ENCODE measurements at places on chromosomes 6 and 20. TPM values are rescaled to one million over a fixed set of nuclear protein-coding genes. Genes with fewer than 3 reads are reported as not detected.
A peak's percentile ranks its signal among the peaks of the same experiment; 100 is the strongest.

DNA sequence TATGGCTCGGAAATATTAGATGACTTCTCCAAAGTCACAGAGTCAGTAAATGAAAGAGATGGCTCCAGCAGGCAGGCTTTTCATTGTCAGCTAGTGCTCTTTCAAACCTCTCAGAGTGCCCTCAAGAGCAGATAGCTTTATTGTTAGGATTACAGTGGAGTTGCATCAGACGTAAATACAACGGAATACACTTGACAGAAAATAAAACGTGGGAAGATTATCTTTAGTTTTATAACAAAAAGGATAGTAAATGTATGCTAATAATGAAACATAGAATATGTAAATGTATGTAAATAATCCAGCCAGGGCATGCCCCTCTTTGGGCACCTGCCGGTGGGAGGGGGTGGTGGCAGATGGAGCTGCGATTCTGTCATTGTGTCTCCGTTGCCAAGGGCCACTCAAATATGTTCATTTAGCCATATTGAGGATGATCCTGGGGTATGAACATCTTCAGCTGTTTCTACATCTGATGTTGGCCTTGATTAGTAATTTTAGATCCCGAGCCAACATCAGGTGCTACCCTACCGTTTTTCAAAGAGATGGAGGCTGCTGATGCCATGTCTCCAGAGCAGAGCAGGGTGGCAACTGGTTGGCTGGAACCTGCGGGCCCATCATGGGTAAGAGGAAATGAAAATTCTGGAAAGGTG is 358.3 kb upstream of the SULF2 start:
- no peak for DNase-seq

DNA sequence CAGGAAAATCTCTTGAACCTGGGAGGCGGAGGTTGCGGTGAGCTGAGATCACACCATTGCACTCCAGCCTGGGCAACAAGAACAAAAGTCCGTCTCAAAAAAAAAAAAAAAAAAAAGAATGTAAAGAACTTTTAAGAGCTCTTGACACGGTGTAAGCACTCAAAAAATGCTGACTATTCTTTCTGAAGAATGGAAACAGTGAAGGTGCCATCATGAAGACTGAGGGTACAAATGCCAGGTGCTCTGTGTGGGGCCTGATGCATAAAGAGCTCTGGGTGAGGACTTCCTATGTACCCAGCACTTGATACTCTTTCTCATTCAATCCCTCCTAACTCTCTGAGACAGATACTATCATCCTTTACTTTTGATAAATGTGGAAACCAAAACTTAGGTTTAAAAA is 45.0 kb upstream of the ENPP5 start:
- DNase-seq: no peak

TRAM2 gene
- 50.8 TPM for polyA plus RNA-seq

DNA sequence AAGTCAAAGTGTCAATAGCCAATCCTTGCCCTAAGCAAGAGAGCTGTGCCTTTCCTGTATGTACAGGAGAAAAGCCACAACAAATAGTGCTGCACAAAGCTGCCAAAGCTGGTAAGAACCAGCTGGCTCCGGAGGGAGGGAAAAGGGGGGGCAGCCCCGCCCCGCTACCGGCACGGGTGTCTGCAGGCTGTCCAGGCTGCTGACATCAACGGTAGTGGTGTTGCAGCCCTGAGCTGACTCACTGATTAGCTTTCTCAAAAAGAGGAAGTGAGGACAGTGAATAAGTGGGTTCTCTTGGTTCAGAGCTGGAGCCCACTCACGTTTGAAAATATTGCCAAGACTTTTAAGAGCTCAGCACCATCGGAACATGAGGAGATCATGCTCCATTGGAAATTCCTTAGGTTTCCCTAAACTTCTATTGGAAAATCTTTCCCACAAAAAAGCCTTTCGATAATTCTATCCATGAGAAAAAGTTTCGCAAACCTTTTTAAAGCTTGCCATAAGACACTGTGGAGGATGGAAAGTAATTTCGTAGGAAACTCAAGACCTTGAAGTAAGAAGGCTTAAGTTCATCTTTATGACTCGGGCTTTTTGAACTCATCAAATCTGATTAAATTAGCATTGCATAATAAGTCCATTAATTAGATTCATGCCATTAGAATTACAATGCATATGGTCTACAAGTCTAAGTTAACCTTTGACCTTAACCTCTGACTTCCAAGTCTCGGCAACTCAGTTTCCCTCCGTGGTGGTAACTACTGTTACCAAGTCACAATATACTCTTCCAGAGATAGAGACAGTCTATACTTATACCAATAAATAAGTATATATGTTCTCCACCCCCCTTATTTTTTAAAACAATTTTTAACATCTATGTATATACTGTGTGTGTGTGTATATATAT is 67.0 kb downstream of the TNFRSF21 start:
- peak; percentile 65 for DNase-seq

GRCh38 chr20:617934-618690 is 8.0 kb upstream of the TCF15 start:
- no peak for DNase-seq

GRCh38 chr6:134593442-134593841 is 275.5 kb upstream of the SGK1 start:
- no peak for DNase-seq

MTFR2 gene
- 1.9 TPM for polyA plus RNA-seq

DNA sequence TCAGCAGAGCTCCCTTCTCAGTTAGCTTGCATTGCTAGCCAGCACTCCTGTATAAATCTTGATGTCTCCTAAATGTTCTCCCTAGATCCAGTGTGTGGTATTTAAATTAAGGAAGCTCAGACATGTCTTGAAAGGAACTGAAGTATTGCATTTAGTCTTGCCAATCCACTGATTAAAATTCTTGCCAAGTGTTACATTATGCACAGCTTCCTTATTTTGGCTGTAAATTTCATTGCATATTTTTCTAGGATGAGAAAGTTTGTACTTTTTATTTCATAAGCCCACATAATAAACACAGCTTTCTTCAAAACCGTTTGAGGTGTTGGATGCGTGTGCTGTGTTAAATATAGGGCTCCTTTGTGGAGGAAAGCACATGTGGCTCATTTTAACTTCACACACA is 329.8 kb upstream of the FLRT3 start:
- no peak for DNase-seq

GRCh38 chr20:21266191-21266536 is 37.0 kb upstream of the XRN2 start:
- DNase-seq: no peak

DNA sequence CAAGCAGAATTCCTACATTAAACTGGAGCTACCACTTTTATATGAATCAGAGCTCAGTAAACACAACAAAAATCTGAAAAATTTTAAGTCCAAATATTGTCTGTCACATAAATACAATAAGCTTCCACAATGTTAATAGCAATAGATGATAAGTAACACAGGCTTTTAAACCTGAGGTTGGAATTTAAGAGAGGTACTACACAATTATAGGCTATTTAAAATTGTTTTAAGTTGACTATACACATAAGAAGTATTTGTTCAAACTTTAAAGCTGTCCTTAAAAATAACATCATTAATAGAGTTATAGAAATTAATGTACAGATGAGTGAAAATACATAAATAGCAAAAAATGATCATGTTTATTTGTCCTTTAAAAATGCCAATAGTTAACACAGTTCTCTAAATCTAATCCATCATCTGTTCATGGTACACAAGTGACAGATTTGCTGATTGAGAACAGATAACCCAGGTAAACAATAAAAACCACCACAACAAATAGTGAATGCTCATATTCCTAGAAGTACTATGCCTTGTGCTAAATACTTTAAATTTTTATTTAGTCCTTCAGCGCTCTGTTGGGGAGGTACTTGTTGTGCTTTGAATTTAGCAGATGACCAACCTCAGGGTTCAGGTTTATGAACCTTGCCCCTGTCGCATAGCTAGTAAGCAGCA is 382.3 kb upstream of the ID4 start:
- no peak for DNase-seq

- DNase-seq: no peak
These were observed 43.6 kb upstream of the NKX2-2 start for GRCh38 chr20:21557241-21558020.

DNA sequence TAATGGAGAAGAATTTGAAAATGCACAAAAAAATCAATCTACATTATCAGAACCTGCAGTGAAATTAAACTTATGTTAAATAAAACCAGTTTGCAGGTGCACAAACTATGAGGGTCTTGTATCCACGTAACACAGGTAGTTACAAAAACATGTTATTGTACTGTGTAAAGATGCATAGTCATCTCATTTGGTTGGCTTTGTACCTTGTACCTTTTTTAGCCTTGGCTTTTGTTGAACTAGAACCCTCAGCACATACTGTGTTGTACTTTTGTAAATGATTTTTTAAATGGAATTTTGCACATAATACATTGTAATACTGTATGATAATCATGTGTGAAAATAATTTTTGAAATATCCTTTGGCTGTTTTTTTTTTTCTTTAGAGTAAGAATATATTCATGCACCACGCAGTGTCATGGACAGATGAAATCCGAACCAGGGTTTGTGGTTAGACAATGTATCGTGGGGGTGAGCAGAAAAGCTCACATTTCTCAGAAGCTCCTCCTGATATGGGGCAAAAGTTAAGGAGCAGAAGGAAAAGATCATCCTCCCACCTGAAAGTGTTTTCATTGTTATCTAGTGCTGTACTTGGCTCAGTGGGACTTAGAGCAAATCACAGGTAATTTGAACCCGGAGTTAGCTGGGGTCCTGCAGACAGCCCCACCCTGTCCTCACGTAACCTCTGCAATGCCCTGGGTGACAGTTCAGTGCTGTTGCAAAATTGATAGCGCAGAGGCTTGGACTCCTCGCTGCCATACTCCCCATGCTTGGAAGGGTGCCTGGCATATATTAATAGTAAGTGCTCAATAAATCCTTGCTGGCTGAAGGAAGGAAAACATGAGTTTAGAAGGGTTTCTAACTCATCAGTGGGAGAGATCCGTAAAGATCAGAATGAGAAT is 14.8 kb upstream of the NAA20 start:
- DNase-seq: no peak

DNA sequence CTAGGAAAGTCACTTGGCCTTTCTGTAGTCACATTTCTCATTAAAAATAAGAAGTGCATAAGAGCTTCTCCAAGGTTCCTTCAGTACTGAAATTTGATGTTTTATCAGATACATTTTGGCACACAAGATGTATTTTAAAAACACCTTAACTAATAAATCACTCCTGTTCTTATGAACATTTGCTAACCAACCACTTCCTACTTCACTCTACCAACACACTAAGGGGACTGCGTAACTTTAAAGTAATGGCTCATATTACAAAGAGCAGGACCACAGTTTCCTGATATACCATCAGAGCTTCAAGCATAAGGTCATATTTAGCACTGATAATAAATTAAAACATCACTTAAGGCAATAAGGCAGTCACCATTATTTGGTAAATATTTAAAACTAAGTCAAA is 104.4 kb downstream of the RALGAPA2 start:
- DNase-seq: no peak

GRCh38 chr6:79599725-79600259 is 31.3 kb upstream of the SH3BGRL2 start:
- DNase-seq: no peak

- DNase-seq: no peak
These were observed 279.6 kb downstream of the ADGB start for GRCh38 chr6:146878168-146878951.
